ENCODE measurements at places on chromosomes 7 and 10. TPM values are rescaled to one million over a fixed set of nuclear protein-coding genes. Genes with fewer than 3 reads are reported as not detected.

SCIN gene
- total RNA-seq, result 0.69 TPM

GPER1 gene
- 0.19 TPM for total RNA-seq

CAMK2B gene
- not detected for total RNA-seq

ADCY1 gene
- total RNA-seq, result 0.14 TPM

EPO gene
- not detected for total RNA-seq

STK31 gene
- 0.80 TPM for total RNA-seq

NPTX2 gene
- not detected for total RNA-seq

CLDN3 gene
- not detected for total RNA-seq

SPRN gene
- total RNA-seq, result not detected

FRMPD2 gene
- not detected for total RNA-seq

SFTPA1 gene
- total RNA-seq, result not detected

MINDY4 gene
- 1.1 TPM for total RNA-seq

CYP17A1 gene
- not detected for total RNA-seq

GRID1 gene
- not detected for total RNA-seq

- no peak for DNase-seq
These were observed 34.6 kb downstream of the ANKRD7 start for GRCh38 chr7:118259115-118259514.

DNA sequence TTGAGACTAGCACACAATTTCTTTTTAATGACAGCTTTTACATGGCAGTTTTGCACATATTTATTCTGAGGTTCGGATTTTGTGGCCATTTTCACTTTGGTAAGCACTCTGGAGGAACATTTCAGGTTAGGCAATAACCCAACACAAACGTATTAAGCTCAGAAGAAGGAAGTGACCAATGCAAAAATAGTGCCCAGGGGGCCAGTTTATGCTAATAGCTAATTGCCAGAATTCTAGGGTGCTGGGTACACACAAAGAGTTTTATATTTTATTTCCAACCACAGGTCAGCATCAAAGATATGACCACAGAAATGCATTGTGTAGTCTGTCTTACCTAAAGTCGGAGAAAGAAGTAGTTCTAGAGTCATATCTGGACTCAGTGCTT, 8.4 kb upstream of the AGR2 start:
- DNase-seq, result no peak

- DNase-seq, result no peak
These were observed 208.7 kb downstream of the MAD1L1 start for GRCh38 chr7:2023877-2024566.

GRCh38 chr10:35458500-35459448, 122.5 kb downstream of the CCNY start:
- no peak for DNase-seq

GRCh38 chr10:35451151-35452016, 115.1 kb downstream of the CCNY start:
- no peak for DNase-seq

- no peak for DNase-seq
These were observed 11.7 kb downstream of the ORAI2 start for GRCh38 chr7:102444961-102445673.

DNA sequence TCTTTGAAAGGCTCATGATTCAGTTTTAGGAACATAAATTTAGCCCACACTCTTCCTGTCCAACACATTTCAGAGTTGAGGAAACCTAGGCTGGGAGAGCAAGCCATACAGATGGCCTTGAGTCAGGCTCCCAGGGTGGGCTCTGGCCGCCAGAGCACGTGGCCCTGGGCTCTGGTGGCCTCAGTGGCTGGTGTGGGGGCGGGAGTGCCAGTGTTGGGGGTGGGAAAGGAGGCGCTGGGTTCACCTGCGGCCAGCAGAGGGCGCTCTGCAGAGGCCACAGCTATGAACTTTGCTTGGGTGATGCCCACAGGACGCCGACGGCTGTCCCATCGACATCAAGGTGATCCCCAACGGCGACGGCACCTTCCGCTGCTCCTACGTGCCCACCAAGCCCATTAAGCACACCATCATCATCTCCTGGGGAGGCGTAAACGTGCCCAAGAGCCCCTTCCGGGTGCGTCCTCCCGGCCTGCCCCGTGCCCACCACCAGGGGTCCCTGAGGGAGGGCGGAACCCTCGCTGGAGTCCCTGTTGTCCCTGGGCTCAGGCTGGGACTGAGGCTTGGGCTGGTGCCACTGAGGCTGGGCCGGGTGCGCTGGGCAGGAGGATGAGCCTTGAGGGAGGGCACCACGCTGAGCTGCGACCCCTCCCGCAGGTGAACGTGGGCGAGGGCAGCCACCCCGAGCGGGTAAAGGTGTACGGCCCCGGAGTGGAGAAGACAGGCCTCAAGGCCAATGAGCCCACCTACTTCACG, 11.9 kb downstream of the FLNC start:
- DNase-seq, result peak; percentile 75

- DNase-seq, result no peak
These were observed 349.8 kb downstream of the ARL4A start for GRCh38 chr7:13037216-13037615.

DNA sequence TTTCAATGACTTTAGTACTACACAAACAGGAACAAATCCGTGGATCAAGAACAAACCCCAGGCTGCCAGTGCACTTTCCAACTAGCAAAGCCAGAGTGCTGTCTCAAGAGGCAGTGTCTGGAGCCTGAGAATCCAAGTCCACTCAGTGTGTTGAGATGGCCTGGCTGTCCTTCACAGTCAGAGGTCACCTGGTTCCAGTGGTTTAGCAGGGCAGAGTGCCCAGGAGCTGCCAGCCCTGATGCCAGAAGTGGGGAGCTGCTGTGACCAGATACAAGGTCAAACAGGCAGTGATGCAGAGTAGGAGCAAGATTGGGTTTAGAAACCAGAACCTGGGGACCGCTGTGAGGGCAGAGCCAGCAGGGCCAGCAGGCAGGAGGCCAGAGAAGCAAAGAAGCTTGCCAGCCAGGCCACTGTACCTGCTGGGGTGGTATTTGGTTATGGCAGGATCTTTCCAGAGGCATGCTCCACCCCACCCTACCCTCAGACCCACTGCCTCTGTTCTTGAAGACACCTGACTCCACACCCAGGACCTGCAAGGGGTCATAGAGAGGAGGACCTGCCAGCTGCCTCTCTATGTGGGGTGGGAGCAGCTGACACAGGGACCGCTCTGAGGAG, 35.6 kb upstream of the C10orf90 start:
- no peak for DNase-seq

DNA sequence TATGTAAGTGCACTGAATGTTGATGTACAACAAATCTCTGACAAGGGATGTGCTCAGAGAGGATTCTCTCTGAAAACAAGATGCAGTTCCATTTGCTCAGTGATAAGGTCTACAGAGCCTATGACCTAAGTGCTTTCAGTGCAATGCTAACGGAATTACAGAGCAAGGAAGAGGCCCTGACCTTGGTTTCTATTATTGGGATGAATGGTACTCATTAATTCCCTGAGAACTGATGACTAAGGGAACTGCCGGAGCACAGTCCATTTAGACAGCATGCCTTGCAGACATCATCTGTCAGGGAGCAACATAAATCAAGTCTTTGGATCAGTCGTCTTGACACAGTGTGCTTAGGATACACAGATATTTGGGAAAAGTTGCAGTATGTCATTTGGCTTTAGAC, 340.8 kb downstream of the PHTF2 start:
- no peak for DNase-seq

DNA sequence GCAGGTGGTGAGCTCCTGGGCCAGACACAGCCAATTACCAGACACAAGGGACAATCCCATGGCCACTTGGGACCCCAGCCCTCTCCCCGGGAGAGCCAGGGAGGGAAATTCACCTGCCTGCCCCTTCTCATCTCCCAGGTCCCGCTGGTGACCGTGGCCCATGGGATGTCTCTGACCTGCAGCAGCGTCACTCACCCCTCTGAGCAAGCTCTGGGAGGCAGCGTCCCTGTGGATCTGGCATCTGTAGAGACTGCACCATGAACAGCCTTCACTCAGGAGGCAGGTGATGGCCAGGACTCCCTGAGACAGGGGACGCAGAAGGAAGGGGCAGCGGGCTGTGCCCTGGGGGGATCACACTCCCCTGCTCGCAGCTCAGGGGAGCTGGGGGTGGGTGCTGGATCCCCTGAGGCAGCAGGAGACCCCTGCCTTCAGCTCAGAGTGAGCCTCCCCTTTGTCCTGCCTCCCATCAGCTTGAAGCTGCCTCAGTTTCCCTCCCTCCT, 90.8 kb downstream of the FOXL3 start:
- DNase-seq, result peak; percentile 30

DNA sequence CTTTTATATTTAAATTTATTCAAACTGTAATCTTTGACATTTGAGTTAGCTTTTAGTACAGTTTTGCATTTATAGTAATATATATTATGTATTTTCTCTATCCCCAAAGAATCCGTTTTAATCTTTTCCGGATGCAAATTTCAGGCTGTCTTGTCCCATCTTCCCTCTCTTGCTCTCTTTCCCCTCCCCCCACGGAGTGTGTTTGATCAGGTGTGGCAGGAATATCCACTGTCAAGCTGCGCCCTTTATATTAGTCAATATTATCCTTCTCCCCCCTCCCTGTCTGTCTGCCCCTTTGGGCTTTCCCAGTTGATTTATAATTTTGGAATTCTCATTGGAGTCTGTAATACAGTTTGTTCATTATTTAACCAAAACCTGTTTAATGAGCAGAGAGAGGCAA, 19.0 kb downstream of the GBF1 start:
- no peak for DNase-seq

GRCh38 chr10:79270466-79271246, 76.6 kb upstream of the PPIF start:
- no peak for DNase-seq

DNA sequence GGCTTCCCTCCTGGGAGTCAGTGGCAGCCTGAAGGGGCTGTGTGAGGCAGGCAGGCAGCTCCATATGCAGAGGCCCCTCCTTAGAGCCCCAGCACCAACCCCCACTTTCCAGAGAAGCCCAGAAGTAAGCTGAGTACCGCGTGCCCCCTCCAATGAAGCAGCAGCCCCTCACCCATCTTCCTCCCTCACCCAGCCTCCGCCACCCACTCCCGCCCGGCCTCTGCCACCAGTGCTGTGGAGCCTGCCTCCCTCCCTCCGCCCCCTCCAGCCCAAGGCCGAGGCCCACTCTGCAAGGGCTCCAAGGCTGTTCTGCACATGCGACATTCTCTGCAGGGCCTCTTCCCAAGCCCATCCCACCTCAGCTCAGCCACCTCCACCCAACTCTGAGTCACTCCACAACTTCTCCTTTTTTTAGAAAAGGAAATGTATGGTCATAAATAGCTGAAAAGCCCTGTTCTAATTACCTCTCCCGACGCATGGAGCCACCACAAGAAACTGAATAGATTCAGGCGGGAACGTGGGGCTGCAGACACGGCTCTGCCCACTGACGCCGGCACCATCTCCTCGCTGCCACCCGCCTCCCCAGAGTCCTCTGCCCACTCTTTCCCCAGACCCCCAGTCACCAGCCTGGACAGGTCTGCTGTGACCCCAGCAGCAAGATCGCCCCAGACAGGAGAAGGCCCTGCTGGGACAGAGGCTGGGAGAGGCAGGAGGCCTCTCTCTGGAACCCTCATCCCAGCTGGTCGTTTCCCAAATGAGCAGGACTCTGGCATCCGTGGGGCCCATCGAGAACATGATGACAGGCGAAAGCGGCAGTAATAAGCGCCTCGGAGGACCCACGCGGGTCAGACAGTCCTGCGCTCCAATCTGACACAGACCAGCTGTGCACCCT, 213.9 kb downstream of the MAD1L1 start:
- DNase-seq, result no peak

- DNase-seq, result no peak
These were observed 272.4 kb upstream of the LRGUK start for GRCh38 chr7:133854739-133855138.

GRCh38 chr7:15399441-15399840, 162.4 kb downstream of the AGMO start:
- DNase-seq, result no peak

- no peak for DNase-seq
These were observed 4.0 kb upstream of the ADIRF start for GRCh38 chr10:86964061-86964846.

DNA sequence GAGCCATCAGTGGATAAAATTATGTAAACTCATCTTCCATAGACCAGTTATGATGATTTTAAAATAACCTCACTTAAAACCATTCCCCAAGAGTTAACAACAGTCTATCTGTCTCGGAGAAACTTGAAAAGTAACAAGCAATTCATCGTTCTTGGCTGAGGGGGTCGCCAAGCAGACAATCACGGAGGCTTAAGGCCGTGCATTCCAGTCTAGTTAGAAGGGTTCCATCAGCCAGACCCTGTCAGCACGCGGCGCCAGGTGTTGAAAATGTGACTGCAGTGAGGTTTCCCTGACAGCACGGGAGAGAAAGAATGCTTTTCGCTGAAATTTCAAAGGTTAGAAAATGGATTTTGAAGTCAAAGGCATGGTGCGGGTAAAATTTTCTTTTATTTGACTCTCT, 1025.0 kb upstream of the CELF2 start:
- no peak for DNase-seq

- no peak for DNase-seq
These were observed 2.4 kb upstream of the PKD1L1 start for GRCh38 chr7:47950714-47951113.

DNA sequence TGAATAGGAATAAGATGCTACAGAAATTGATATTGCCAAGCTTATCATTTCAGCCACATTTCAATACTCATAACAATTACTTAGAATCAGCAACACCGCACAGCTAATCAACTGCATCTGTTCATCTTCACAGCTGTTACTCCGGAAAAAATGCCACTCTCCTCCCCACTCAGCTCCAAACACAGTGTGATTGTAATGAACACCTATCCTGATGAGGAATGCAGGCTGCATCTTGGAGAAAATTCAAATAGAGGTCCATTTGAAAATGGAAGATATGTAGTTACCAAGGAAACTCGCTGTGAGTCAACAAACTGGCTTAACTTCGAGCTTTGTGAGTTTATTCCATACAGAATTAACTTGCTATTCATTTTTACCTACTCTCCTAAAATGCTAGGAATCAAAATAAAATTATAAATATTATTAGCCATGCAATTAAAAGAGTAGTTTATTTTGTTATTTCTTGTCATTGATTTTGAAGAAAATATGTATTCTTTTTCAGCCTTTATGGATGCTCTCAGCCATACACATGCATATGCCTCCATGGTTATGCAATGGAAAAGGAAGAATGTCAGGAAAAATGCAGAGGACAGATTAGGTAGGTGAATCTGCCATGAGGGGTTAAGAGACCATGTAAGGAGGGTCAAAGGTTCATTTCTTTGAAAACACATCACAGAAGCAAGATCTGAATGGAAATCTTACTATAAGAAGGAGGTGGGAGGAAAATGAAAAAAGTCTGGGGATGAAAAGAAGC, 267.2 kb downstream of the POM121L12 start:
- DNase-seq, result no peak

DNA sequence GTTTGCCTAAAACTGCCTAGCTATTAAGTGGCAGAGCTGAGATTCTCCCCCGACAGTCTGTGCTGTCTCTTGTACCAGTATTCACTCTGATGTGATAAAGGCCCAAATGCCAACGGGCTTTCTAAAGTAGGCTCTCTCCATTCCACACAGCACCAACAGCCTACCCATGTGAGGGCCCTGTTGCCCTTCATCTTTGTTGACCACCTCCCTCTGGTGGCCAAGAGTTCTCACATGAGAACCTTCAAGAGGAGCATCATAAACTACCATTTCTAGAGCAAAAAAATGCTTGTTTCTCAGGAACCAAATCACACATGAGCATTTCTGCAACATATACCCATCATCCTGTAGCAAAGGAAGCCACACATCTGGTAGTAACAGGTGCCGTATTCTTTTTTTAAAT, 185.8 kb downstream of the GRM8 start:
- no peak for DNase-seq

- DNase-seq, result no peak
These were observed 13.5 kb downstream of the GUSB start for GRCh38 chr7:65968256-65969185.

- DNase-seq, result no peak
These were observed 158.9 kb downstream of the KLF6 start for GRCh38 chr10:3625959-3626751.

GRCh38 chr10:111240348-111240747, 163.5 kb downstream of the ADRA2A start:
- no peak for DNase-seq

Measured in activated naive CD8-positive, alpha-beta T cell treated with anti-CD3 and anti-CD28 coated beads, Interleukin-2, amount 10 ng/mL, durations not matched to agents 7 days and 5 days (primary cell).